Urinary bladder (tissue), 4 donors: ENCODE measurements at places on chromosomes 16 and 17. TPM values are rescaled to one million over a fixed set of nuclear protein-coding genes. Genes with fewer than 3 reads are reported as not detected.

- no peak for DNase-seq
Measured at GRCh38 chr17:38733282-38733981, 3.3 kb downstream of the CISD3 start.

DNA sequence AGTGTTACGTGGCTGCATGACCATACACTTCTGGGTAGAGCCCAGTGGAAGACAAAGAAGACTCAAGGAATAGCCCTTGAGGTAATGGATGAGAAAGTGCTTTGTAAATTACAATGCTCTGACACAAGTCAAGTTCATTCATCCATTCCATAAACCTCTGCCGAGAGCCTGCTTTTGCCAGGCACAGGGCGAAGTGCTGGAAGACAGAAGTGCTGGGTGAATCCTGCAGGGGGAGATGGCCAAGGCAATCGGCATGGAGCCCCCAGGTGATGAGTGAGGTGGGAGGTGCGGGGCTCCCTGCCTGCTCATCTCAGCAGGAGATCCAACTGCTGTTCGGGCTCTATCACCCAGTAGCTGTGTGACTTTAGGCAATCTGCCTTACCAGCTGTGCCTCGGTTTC is 2.8 kb upstream of the SOCS3 start:
- no peak for DNase-seq

- peak; percentile 77 for DNase-seq
Measured at GRCh38 chr16:3022208-3022683, 1.5 kb downstream of the HCFC1R1 start.

The CD300E gene
- 0.42 TPM for total RNA-seq

GRCh38 chr17:42438600-42439567 is 15.8 kb upstream of the CAVIN1 start:
- DNase-seq, result no peak

DNA sequence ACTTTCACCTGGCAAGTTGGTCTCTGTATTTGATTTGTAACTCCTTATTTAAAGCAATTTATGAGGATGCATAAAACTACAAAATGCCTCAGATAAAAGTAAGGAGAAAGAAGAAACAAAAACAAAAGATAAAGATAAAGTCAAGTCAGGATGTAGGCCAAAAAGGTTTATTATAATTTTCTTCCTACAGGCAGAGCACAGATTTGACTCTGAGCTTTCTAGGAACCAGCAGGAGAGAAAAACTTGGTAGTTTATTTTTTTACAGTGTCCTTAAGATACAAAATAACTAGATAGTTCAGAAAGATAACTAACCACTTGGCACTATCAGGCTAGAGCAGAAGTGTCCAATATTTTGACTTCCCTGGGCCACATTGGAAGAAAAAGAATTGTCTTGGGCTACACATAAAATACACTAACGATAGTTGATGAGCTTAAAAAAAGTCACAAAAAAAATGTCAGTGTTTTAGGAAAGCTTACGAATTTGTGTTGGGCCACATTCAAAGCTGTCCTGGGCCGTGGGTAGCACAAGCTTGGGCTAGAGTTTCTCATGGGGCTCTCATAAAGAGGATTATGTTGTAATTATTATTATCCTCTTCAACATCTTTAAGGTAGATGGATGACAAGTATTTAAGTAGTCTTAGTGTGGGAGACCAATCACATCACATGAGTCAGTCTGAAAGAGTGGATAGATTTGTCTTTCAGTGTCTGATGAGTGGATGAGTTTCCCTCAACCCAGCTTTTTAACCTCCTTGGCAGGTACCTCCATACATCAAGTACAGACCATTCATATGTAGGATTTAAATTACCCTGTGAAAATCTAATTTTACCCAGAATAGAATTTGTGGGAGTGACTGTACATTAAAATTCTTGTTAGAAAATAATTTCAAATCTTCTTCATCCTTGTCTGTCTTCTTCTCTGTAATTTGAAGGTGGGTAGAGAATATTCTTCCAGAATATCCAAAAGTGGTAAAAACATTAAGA is 17.0 kb downstream of the PAFAH1B1 start:
- no peak for DNase-seq

DNA sequence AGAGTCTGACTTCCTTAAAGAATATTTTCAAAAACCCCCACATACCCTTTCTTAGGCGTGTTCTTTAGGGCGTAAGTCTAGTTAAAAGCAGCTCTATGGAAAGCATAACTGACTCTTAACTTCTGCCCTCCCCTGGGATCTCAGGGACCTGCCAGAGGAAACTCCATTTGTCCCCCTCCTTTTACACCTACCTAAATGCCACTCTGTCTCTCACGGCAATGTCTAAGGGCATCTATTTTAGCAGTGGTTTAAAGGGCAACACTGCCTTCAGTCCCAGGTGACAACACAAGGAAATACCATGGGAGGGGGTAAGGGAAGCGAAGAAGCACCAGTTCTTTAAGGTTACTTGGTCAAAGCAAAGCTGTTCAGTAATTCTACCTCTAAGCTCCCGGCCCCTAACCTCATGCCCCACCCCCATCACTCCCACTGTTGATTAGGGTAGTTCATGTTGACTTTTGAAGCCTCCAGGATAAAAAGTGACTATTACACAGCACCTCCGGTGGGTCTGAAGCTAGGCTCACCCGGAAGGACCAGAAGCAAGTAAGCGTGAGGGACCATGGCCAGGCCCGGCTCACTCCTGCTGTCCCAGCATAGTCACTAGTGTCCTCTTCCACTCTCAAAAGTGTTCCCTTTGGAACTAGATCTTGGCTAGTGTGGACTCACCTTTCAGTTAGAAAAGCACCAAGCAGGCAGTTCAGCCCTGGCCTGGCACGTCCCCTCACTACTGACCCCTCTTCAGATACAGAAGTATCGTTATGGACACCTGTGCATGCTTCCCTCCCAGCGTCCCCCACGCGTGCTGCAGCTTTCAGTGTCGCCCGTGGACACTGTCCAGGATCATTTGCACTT is 47.1 kb downstream of the CYTH1 start:
- DNase-seq, result no peak

The PRSS8 gene
- total RNA-seq, result 1.6 TPM

GRCh38 chr17:77867308-77867781 is 91.2 kb upstream of the TNRC6C start:
- DNase-seq, result no peak

DNA sequence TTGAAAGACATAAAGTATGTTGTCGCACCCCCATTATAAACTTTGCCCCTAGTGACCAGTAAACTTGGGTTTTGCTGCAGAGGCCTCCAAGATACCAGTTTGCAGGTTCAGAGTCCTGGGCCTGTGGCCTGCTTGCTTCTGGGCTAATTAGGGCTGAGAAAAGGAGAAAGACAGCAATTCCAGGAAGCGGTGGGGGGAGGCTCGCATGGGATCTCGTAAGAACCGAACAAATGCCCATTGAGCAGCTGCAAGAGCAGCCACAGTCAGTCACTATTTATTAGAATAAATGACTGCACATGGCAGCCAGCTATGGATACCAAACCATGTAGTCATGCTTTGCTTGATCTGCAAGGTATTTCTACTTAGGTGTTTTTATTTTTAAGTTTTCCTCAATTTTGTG is 4.9 kb downstream of the SHISA9 start:
- DNase-seq, result no peak

- DNase-seq, result no peak
Measured at GRCh38 chr16:81486540-81487061, 42.0 kb downstream of the CMIP start.

DNA sequence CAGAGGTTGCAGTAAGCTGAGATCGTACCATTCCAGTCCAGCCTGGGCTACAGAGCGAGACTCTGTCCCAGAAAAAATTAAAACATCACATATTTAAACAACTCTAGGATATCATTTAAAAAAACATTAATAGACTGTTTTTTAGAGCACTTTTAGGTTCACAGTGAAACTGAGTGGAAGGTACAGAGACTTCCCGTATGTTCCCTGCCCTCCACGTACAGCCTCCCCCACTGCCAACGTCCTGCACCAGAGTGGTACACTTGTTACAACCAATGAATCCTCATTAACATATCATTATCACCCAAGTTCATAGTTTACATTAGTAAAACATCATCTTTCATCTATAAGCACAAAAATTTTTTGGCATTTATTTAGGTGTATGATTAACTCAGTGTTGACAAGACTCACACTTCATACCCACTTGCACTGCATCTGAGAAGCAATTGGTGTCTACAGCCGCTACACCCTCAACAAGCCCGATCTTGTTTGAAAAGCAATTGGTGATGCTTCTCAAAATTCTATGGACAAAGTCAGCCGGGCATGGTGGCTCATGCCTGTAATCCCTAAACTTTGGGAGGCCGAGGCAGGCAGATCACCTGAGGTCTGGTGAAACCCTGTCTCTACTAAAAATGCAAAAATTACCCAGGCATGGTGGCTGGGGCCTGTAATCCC is 39.9 kb upstream of the STH start:
- DNase-seq, result no peak

GRCh38 chr17:67659028-67659427 is 58.7 kb upstream of the NOL11 start:
- no peak for DNase-seq
